ENCODE measurements at places on chromosomes 3 and 15.

DNA sequence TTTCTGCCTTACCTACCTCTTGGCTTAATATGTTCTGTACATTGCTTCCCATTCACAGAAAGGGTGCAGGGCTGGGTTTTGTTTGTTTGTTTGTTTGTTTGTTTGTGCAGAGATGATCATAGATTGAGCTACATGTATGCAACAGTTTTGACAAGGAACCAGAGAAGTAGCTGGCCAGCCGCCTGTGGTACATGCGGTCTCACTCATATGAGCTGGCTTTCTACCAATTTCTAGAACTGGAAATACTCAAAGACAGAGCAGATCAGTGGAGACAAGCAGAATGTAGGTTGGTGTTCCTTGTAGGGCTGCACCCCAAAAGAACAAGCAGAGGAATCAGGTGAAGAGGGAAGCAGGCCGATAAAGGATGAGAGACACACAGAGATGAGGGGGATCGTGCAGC, 502.7 kb downstream of the SOX2 start:
- no peak for DNase-seq

- no peak for DNase-seq
These were observed 797.6 kb upstream of the ARRDC4 start for GRCh38 chr15:97162805-97163495.

GRCh38 chr3:195703776-195704175, 17.0 kb upstream of the MUC20 start:
- no peak for DNase-seq

GRCh38 chr3:15787526-15787925, 10.3 kb downstream of the ANKRD28 start:
- no peak for DNase-seq

- DNase-seq = no peak
These were observed 168.2 kb upstream of the KCNMB2 start for GRCh38 chr3:178367817-178368617.

DNA sequence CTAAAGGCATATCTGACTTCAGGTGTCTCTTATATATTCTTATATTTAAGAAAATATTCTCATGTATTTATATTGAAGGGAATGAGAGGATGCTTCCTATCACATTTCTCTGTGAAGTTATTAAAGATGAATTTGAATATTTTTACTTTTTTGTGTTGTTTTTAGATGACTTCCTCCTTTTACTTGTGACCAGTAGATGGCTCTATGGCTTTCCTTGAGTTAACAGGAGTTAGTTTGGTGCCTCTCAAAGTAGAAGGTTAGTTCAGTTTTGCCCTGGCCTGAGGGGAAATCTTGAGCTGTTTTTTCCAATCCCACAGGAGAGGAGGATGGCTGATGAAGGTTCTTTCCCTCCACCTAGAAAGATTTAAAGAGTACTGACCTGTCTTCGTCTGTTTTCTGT, 80.7 kb downstream of the SQOR start:
- DNase-seq = no peak

DNA sequence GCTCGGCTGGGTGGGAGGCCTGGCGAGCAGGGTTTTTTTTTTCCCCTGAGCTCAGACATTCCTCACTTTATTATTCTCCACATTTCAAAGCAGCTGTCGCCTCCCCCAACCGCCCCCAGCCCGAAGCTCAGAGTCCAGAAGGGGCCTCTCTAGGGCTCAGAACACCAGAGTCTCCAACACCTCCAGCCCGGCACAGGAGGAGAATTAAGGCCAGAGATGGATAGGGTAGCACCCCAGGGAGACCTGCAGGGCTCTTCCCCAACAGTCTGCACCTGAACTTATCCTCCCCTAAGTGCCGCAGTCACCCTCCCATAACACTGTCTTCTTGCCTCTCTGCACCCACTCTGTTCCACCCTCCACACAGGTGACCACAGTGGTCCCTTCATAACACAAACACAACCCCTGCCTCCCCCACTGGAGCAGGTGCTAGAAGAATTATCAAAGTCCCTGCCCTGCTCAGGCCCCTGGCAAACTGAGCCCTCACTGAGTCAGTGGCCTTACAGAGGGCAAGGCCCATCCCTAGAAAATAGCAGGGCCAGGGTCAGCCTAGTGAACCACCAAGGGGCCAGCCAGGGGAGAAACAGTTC, 14.1 kb downstream of the MYL3 start:
- no peak for DNase-seq

- DNase-seq = no peak
These were observed 164.0 kb upstream of the HES1 start for GRCh38 chr3:193971966-193972365.

DNA sequence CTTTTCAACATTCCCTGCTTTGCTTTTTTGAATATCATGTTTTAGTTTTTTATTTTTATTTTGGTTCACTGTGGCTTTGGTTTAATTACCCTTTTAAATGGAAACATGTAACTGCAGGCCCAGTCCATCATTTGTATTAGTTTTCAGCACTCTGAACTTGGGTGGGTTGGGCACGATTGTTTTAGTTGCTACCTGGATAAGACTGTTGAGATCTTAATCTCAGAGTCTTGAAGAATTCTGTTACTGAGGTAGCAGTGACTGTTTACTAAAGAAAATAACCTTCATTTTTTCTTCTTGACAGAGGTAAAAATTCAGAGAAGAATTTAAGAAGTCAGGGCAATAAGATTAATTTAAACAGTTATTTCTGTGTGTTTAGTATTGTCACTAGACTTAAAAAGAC, 15.2 kb downstream of the PLCL2 start:
- DNase-seq = no peak

All from stimulated activated CD4-positive, alpha-beta T cell treated with anti-CD3 and anti-CD28 coated beads, Interleukin-12 subunit alpha, Interleukin-12 subunit beta, amount 100 ng/mL, for 4 hours (primary cell).